ENCODE measurements at places on chromosomes 1 and 21. TPM values are rescaled to one million over a fixed set of nuclear protein-coding genes. Genes with fewer than 3 reads are reported as not detected.

The TMEM200B gene
- 17.0 TPM for polyA plus RNA-seq

The SELENBP1 gene
- polyA plus RNA-seq: 44.2 TPM

The INAVA gene
- polyA plus RNA-seq: 34.4 TPM

The OR2G6 gene
- 0.08 TPM for polyA plus RNA-seq

The EFCAB14 gene
- 114 TPM for polyA plus RNA-seq

Data from left renal pelvis (tissue), 4 donors.